ENCODE measurements at places on chromosomes 5 and 9.

- DNase-seq: no peak
Measured at GRCh38 chr9:114895521-114895991, 34.8 kb downstream of the TNFSF8 start.

- DNase-seq: no peak
Measured at GRCh38 chr9:134560206-134560605, 81.4 kb upstream of the COL5A1 start.

- DNase-seq: no peak
Measured at GRCh38 chr5:663436-664342, 29.5 kb downstream of the TPPP start.

DNA sequence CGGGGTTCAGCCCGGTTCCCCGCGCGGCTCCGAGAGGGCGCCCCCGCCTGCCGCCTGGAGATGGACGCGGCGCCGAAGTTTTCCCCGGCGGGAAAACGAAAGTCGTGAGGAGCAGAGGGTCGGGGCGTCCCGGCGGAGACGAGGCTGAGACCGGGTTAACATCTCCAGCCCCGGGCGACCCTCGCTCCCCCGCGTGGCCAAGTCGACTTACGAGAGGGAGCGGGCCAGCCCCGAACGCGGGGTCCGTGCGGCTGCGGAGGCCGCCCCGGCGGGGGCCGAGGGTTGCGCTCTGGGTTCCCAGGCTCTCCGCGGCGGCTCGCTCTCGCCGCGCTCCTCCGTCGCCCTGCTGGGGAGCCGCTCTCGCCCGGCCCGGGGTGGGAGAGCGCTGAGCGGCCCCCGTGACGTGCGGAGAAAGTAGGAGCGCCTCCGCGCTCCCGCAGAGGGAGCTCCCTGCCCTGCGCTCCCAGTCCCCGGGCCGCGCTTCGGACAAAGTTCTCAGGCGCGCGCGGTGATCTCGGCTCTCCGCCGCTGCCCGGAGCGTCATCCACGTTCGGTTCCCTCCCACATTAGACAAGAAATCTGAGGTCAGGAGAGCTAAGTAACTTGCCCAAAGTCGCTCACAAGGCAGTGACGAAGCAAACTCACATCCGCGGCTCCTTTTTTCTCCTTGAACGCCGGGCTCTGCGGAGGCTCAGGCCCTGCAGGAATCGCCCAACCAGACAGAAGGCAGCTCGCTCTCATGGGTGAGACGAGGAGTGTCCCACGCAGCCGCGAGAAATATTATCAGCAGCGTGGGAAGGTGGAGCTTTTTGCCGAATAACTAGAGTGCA lies 1.2 kb upstream of the GCNT4 start:
- DNase-seq: no peak

GRCh38 chr5:169300468-169301385 lies at the start of gene SLIT3:
Gene SLIT3, minus strand, starts transcription at chr5:169301139. Its CDS starts 430 bp downstream, at chr5:169300709.
- no peak for DNase-seq

DNA sequence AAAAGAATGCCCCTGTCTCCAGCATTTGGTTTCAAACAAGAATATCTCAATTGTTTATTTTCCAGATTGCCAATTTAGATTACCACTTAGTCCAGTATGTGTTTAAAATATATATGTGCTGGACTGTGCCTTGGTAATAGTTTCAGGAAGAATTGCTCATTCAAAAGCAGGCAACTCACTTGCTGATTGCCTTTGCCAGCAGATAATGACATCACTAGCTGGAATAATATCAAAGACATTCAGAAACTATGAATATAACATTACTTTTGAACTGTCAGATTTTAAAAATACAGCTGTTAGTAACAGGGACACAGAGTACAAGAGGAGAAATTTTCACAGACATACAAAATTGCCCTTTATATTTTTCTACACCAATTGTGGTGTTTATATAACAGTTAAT lies 96.0 kb upstream of the ITGA2 start:
- no peak for DNase-seq

Data from MV-4-11 (cell line).